Gastroesophageal sphincter (tissue), 4 donors: ENCODE measurements at places on chromosomes 6 and 20.

- no peaks in the 10 kb centered on the region for H3K36me3 ChIP-seq
- no peak overlapping the region for H3K4me3 ChIP-seq
- no peaks in the 10 kb centered on the region for H3K4me1 ChIP-seq
- ATAC-seq = no peak
- H3K27me3 ChIP-seq = peaks cover 56% of the 10 kb centered on the region
Observed at GRCh38 chr6:470051-470900, 78.7 kb downstream of the IRF4 start.

DNA sequence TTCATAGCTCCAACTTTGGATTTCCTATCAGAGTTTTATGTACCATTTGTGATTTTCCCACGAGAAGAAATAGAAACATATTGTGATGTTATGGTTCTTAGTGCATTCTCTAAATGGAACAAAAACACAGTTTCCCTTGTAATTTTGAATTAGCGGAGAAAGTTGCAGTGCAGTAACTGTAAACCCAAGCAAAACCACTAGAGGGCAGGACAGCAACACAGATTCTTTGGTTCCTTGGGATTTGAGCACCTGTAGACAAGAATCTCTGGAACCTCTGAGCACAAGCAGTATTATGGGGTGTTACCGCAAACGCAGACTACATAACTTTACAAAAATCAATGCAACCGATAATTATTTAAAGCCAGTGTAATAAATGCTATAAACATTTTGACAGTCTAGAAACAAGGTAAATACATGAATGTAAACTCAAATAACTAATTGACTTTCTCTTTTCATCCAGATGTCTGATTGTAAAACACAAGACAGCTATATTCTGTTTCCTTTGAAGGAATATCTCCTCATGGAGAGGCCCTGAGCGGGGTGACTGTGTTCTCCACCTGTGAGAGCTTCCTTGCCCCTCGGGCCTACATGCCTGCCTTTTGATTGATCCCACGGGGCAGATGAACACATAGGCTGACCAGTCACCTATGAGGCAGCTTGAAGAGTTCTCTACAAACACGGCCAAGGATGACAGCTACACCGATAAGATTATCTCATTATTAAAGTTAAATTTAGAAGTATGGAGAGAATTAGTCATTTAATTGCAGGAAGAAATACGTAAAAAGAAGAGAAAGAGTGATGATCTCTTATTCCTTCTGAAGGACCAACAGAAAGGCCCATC lies 67.5 kb upstream of the COL21A1 start:
- H3K4me3 ChIP-seq = no peak overlapping the region
- H3K27ac ChIP-seq = no peak overlapping the region
- no peaks in the 10 kb centered on the region for H3K27me3 ChIP-seq
- H3K36me3 ChIP-seq = no peaks in the 10 kb centered on the region

GRCh38 chr6:40722553-40723258 lies 135.5 kb upstream of the LRFN2 start:
- H3K27me3 ChIP-seq = no peaks in the 10 kb centered on the region
- no peak overlapping the region for H3K4me3 ChIP-seq
- H3K27ac ChIP-seq = no peak overlapping the region
- no peaks in the 10 kb centered on the region for H3K4me1 ChIP-seq

- peaks cover 3% of the 10 kb centered on the region for H3K27me3 ChIP-seq
- no peaks in the 10 kb centered on the region for H3K4me1 ChIP-seq
- no peak for ATAC-seq
- no peak overlapping the region for H3K27ac ChIP-seq
- H3K4me3 ChIP-seq = no peak overlapping the region
Observed at GRCh38 chr6:43870660-43871061, 100.7 kb downstream of the VEGFA start.

DNA sequence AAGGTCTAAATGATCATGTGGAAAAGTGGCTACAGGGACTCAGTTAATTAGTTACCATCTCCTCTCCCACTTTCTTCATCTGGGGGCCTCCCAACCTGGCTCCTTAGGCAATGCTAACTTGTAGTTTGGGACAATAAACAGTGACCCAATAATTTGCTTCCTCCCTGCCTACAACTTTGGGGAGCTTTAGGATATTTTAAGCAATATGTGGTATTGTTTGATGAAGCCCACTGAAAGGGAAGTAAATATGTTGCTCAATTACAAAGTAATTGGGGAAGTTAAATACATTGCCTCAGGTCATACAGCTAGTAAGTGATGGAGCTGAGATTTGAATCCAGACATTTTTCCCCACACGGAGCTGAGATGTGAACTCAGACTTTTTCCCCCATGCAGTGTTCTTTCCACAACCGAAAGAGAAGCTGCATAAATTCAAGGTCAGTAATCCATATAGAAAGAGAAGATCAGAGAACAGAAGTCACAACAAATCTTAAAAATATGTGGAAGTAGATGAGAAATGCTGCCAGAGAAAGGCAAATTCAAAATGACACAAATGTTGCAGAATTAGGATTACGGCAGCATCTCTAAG lies 26.6 kb downstream of the ZHX3 start:
- ATAC-seq = no peak
- H3K36me3 ChIP-seq = no peaks in the 10 kb centered on the region
- H3K4me3 ChIP-seq = no peak overlapping the region
- peaks cover 11% of the 10 kb centered on the region for H3K4me1 ChIP-seq

DNA sequence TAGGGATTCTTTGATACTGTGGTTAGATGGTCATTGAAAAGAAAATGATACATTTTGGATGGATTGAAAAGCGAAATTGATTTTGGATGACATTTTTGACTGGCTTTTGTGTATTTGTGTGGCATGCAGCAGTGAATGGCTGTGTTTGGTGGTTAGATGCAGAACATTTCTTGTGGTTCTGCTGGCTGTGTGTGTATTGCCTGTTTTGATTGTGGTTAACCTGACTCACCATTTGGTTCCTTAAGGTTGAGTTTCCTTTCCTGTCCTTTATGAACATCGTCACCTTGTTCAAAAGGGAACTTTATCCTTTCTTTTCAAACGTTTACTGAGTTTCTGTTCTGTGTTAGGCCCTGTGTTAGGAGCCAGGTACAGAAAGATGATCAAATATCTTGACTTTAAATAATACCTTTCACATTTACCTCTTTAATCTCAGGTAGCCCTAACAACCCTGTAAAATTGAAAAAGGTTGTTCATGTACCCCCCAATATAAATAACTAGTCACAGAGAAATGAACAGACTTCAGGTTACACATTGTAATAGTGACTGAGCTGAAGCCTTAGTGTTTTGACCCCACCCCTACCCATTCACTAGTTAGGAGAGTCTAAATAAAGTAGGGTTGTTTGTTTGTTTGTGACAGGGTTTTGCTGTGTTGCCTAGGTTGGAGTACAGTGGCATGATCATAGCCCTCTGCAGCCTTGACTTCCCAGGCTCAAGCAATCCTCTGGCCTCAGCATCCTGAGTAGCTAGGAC lies 23.8 kb downstream of the ANKS1A start:
- H3K4me1 ChIP-seq = peaks cover 7% of the 10 kb centered on the region
- H3K27ac ChIP-seq = no peak overlapping the region
- no peak overlapping the region for H3K4me3 ChIP-seq

DNA sequence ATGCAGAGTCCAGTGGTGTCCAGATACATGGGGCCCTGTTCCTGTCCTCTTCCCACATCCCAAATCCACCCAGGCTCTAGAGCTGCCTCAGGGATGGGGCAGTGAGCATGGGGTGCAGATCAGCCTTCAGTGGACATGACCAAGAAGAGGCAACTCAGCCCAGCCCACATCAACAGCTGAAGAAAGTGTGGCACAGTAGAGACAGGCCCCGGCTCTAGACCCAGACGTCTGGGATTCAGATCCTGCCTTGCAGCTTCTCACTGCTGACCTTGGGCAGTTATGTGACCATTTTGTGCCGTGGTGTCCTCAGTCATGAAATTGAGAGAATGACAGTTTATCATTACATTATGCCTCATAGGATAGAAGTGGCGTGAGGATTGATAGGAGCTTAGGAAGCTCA lies 54.6 kb upstream of the CST7 start:
- no peak overlapping the region for H3K27ac ChIP-seq
- H3K4me1 ChIP-seq = no peaks in the 10 kb centered on the region
- no peak overlapping the region for H3K4me3 ChIP-seq
- no peak for ATAC-seq
- no peaks in the 10 kb centered on the region for H3K27me3 ChIP-seq

GRCh38 chr20:25321991-25322390 lies 68.6 kb downstream of the ABHD12 start:
- no peak overlapping the region for H3K27ac ChIP-seq
- peaks cover 14% of the 10 kb centered on the region for H3K4me1 ChIP-seq
- no peaks in the 10 kb centered on the region for H3K27me3 ChIP-seq
- ATAC-seq = no peak
- H3K4me3 ChIP-seq = no peak overlapping the region
- peaks cover 33% of the 10 kb centered on the region for H3K36me3 ChIP-seq

- H3K36me3 ChIP-seq = no peaks in the 10 kb centered on the region
- peaks cover 69% of the 10 kb centered on the region for H3K27me3 ChIP-seq
- H3K4me1 ChIP-seq = peaks cover 7% of the 10 kb centered on the region
- peak; percentile 95 for ATAC-seq
Observed at GRCh38 chr20:50987493-50988210, 29.0 kb downstream of the MOCS3 start.

DNA sequence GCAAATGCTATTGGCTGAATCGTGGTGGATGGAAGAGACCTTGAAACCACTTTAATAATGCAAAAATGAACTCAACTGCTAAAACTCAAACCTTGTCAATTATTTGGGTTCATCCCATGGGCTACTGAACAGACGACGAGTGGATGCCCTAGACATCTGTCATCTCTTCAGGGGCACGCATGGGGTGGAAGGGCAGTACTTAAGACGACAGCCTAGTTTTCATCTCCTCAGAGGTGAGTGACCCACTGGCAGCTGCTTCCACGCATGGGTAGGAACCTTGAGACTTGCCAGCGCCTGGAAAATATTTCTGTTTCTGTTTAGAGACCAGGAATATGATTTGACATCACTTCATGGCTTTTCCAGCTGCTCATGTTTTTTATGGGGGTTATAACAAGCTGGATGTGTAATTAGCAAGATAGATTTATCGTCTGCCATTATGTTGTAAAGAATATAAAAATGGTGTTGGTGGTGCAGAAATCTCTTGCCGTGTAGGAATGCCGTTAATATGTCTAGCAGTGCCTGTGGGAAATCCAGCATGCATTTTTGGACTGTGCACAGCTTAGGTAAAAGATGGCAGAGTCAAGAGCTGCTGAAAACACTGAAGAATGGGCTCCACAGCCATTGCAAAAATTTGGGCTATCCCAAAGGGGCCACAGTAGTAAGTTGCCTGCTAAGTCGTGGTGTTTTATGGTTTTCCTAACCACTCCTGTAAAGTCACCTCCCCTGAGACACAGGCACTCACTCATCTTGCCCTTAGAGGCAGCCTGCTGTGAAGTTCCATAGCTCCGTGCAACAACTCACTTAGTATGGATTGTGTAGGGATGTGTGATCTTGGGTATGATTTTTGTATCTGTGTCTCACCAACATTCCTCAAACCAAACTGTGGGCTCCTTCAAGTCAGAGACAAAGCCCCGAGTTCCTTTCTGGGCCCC lies 203.3 kb downstream of the EYA2 start:
- no peak overlapping the region for H3K4me3 ChIP-seq
- H3K36me3 ChIP-seq = no peaks in the 10 kb centered on the region
- ATAC-seq = no peak
- no peak overlapping the region for H3K27ac ChIP-seq

DNA sequence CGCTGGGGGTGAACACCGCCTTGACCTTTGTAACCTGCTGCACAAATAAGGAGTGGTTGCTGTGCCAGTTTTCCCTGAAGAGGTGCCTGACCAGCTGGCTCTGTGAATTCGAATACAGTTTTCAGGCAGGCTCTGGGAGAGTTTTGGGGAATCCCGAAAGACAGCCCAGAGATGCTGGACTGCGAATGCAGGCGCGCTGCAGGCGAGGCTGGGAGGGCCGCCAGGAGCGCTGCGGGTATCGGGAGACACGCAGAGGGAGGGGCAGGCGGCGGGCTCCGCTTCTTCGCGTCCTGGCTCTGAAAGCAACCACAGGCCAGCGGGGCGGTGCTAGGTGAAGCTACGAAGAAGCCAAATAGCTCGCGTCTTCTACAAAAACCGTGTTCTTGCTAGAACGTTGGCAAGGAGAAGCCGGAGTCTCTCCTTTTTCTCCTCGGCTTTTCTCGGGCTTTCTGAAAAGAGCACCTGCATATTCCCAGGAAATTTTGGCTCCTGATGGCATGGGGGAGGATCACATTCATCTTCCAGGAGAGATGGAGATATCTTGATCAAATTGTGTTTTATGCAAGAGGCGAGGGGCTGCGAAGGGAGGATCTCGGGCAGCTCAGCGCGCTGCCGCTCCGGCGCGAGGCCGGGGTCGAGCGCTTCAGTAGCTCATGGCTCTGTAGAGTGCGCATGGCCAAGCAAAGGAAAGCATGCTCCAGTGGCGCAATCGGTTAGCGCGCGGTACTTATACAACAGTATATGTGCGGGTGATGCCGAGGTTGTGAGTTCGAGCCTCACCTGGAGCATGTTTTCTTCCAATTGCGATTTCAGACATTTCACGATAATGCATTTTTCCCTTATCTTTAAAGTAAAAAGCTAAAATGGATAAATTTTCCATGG lies 158.1 kb upstream of the ZNF184 start:
- H3K27me3 ChIP-seq = peaks cover 92% of the 10 kb centered on the region
- no peaks in the 10 kb centered on the region for H3K4me1 ChIP-seq
- no peaks in the 10 kb centered on the region for H3K36me3 ChIP-seq
- H3K4me3 ChIP-seq = peak overlapping the region; percentile 22

DNA sequence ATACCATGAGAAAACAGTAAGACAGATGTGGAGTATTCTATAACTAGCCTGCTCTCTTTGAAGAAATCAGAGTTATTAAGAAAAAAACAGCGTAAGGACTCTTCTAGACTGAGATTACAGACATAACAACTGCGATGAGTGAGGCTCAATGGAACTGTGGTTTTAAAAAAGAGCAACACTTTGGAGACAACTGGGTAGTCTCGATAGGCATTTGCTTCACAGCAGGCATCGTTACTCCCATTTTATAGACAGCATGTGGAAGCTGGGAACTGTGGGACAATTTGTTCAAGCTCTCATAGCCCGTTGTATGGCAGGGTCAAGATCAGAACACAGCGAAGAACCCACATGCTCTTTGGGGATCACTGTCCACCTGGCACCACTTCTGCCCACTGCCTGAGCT lies 4.6 kb downstream of the FKBP1A start:
- H3K4me1 ChIP-seq = no peaks in the 10 kb centered on the region
- H3K36me3 ChIP-seq = no peaks in the 10 kb centered on the region

- H3K27me3 ChIP-seq = no peaks in the 10 kb centered on the region
- no peak for ATAC-seq
- H3K36me3 ChIP-seq = no peaks in the 10 kb centered on the region
- no peak overlapping the region for H3K27ac ChIP-seq
Observed at GRCh38 chr20:47427746-47428145, 71.2 kb upstream of the ZMYND8 start.
